ENCODE measurements at places on chromosomes 3 and 15.
A peak's percentile ranks its signal among the peaks of the same experiment; 100 is the strongest.

DNA sequence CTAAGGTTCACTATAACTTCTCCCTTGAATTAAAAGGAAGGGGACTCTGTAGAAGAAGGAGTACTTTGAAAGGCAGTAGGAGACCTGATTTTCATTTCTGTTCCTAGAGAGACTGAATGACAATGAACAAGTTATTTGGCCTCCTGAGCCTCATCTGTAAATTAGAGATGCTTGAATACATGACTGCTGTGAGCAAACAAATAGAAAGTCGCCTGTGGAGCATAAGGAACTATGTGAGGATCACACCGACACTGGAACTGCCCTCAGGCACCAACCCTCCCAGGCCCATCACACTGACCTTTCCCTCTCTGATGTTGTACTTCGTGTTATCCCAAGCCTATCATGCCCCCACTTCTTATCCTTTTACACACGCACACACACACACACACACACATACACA, 48.6 kb downstream of the IMPG2 start:
- DNase-seq = no peak

DNA sequence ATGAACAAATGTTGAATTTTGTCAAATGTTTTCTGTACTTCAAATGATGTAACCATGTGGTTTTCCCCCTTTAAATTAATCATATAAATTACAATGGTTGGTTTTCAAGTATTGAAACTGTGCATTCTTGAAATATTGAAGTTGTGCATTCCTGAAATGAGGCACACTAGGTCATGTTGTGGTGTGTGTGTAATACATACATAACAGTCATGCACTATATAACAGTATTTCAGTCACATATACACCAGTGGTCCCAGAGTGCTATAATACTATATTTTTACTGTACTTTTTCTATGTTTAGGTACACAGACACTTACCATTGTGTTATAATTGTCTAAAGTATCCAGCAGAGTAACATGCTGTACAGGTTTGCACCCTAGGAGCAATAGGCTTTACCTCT, 11.0 kb upstream of the IQCF5 start:
- DNase-seq = no peak

DNA sequence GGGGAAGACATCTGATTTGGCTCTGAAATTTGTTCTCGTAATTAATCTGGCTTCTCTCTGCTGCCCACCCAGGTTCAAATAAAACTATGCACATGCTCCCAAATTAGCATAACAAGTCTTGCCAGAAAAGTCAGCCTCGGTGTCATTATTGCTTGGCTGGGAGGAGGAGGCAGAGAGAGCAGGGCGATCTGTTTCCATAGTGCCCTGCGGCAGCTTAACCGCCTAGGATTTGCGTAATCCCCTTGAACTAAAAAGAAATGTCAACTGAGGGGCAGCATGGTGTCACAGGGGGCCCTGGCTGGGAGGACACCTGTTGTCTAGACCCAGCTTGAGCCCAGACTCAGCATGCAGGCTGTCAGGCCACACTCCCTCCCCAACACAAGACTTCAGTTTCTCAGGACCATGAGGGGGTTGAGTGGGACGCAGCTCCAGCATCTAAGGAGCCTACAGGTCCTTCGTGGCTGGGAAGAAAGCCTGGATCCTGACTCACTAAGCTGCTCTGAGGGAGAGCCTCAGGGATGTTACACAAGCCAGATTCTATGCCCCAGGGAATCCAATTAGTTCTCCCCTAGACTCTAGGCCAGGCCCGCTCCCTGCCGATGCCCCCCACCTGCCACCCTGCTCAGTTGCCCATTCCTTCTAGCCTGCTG, 17.3 kb downstream of the MRPS11 start:
- no peak for DNase-seq

DNA sequence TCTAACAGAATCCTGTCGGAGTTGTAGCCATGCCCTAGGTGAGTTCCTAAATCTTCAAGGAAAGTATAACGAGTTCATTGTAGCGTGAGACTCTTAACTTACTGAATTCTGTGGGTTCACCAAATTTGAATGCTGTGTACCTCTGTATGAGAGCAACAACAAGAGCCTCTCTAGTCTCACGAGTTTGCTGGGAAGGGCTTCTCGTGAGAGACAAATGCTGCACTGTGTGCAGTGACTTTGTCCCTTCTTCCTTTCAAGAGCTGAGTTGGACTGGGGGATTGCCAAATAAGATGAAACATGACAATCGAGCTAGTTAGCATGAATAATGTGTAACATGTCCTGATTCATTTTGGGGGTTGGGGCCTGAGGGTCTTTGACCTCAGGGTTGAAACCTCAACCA, 32.2 kb downstream of the KAT2B start:
- no peak for DNase-seq

DNA sequence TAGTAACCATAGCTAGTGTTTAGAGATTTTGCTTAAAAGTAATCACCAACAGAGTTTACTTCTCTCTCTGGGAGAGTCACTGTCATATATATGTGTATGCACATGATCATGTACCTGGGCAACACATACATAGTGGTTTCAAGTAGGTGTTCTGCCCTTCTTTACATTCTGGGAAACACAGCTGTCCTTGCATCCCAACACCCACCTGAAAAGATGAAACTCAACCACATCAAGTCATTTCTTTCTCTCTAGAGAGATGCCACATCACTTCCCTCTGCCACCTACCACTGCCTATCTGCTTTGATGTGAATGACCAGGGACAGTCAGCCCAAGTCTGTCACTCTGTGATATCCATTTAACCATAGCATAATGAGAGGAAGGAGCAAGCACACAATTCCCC, 155.8 kb upstream of the GADL1 start:
- DNase-seq = no peak

- no peak for DNase-seq
These were observed 23.9 kb downstream of the IL5RA start for GRCh38 chr3:3086239-3086638.

- no peak for DNase-seq
These were observed 12.3 kb upstream of the PDZRN3 start for GRCh38 chr3:73637042-73637441.

DNA sequence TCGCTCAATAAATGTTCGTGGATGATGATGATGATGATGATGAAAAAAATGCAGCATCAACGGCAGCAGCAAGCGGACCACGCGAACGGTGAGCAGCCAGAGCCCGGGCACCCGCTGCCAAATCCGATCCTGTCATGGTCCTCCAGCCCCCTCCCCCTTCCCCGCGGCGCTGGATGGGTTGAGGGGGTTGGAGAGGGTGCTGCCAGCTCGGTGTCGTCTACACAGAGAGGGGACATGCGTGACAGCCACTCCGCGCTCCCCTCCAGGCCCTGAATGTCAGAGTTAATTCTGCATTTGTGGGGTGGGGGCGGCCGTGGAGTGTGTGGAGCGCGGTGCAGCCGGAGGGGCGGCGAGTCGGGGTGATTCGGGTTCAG, 722 bp downstream of the CACNA1D start:
- no peak for DNase-seq

DNA sequence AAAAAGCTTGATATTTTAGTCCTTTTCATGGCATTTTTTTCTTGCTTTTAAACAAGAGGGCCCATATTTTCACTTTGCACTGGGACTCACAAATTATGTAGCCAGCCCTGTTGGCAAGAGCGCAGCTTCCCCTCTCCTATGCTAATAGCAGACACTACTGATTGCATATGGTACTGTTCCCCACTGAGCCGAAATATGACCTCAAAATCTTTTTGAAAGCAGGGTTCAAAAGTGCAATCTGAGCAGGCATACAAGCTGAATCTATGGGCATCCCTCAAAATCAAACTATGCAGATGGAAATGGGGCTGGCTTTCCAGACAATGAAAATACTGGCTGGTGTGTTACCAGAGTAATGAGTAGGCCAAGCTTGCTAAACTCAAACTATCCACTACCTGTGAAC, 225.2 kb upstream of the SETMAR start:
- DNase-seq = no peak

DNA sequence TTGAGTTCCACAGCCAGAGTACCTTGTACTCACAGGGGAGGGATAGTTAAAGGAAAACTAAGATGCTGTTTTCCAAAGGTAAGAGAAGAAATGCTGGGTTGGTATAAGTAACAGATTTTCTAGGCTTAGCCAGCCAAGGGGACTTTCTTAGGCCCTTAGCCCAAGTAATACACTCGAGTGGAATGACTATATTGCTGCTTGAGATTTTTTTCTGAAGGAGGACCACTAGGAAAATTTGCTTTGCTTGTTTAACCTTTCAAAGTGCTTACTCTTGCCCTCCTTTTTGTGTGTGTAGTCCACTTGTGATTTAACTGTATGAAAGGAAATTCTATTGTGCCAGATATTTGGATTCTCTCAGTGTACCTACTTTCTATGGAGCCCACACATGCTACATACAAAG, 50.5 kb downstream of the IL5RA start:
- no peak for DNase-seq

GRCh38 chr3:151841801-151842200, 27.9 kb downstream of the AADAC start:
- DNase-seq = no peak

- no peak for DNase-seq
These were observed 52.0 kb upstream of the ULK4 start for GRCh38 chr3:42013691-42014457.

- no peak for DNase-seq
These were observed 150.8 kb upstream of the KCNMB2 start for GRCh38 chr3:178385280-178385952.

DNA sequence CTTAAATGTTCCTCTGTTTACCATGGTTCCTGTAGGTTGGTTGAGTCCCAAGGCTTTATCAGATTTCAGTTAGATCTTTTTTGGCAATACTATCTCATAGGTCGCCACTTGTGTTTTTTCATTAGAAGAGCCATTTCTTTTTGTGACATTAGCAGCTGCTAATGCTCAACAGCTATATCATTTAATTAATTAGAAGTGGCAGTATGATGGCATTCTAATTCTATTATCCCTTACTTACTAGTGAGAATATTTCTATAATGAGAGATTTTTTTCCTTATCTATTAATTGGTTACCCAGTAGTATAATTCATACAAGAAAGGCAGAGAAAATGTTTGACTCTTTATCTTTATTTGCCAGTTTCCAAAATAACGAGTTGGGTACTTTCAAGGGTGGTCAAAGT, 25.2 kb downstream of the FRMD4B start:
- no peak for DNase-seq

DNA sequence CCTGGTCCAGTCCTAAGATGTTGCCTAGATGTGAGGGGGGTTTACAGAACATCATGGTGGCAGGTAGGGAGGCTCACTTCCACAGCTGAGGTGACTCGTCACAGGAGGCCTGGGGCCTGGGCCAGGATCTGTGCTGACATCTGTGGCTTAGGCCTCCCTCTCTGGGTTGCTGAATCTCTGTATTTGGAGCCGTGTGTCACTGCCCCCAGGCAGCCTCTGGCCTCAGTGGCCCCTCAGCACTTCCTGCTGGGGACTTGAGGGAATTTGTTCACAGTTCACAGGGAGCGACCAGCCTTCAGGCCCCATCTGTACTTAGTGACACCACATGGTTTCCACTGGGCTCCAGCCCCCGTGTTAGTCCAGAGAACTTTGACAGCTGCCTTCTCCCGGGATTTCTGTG, 41.7 kb upstream of the ADAMTSL3 start:
- DNase-seq = no peak

DNA sequence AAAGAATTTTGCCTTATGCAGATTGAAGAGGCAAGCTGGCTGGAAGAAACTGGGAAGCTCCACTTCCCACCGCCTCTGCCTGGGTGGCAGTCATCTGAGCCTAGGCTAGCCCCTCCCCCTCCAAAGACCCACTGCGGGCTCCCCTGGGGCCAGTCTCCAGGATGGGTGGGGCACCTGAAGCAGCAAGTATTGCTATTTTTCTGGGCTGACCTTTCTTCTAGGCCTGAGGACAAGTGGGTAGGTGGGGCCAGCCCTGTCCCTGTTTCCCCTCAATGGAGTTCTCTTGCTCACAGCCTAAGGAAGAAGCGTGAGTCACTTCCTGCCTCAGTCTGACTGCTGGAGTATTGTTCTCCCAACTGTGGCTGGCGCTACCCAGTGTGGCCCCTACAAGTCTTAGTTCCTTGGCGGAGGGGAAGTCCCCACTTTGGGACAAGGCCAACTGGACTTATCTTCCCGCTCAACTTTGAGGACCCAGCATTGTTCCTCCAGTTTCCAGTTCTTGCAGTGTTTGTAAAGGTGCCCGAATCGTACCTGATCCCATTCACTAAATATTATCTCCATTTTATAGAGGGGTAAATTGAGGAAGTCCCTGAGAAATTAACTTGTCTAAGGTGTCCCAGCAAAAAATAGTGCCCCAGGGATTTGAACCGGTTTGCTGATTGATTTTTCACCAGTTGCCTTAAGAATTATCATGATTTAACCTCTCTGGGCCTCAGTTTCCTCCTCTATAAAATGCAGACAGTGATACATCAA, 1.4 kb downstream of the FURIN start:
- peak; percentile 91 for DNase-seq

DNA sequence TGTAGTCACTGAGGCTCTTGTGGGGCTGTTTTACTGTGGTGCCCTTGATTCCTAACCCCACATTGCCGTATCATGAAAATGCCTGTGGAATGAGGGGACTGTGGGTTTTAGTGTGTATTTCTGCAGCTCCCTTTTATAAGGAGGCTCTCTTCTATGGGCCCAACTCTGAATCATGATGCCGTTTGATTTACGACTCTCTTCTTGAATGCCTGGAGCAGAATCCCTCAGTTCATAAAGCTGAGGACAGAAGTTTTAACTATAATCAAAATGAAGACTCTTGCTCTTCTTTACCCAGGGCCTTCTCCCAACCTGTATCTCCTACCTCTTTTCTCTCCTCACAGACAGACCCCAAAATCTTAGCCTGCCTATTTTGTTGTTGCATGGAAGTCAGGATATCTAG, 109.5 kb downstream of the RARB start:
- no peak for DNase-seq

DNA sequence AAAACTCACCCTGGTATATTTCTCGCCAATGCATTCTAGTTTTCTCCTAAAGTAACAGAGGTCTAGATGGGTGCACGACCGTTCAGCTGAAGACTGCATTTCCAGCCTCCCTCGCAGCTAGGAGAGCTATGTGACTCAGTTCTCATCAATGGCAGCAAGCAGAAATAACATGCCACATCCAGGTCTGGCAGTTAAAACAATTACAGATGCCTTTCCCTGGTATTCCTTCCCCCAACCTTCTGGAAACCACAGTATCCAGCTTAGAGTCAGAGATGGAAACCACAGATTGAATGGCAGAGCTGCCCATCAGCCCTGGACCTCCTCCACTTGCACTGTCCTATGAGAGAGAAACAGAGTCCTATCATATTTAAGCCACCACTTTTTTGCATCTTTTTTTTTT, 4.8 kb downstream of the HAPLN3 start:
- DNase-seq = no peak

- no peak for DNase-seq
These were observed 75.3 kb downstream of the ST8SIA2 start for GRCh38 chr15:92468991-92469390.

GRCh38 chr3:64824394-64824909, 136.7 kb upstream of the ADAMTS9 start:
- no peak for DNase-seq

GRCh38 chr3:24185738-24186384, 240.8 kb downstream of the NR1D2 start:
- no peak for DNase-seq

GRCh38 chr3:31813686-31814085, 167.4 kb downstream of the OSBPL10 start:
- no peak for DNase-seq

GRCh38 chr15:100350434-100351226, 8.9 kb upstream of the ADAMTS17 start:
- no peak for DNase-seq

Measured in cardiac septum (tissue), 1 donor.